Activated CD4-positive, alpha-beta memory T cell treated with anti-CD3 and anti-CD28 coated beads, Interleukin-2, amount 10 ng/mL, durations not matched to agents 7 days and 5 days (primary cell): ENCODE measurements at places on chromosomes 1 and 21. TPM values are rescaled to one million over a fixed set of nuclear protein-coding genes. Genes with fewer than 3 reads are reported as not detected.

DNA sequence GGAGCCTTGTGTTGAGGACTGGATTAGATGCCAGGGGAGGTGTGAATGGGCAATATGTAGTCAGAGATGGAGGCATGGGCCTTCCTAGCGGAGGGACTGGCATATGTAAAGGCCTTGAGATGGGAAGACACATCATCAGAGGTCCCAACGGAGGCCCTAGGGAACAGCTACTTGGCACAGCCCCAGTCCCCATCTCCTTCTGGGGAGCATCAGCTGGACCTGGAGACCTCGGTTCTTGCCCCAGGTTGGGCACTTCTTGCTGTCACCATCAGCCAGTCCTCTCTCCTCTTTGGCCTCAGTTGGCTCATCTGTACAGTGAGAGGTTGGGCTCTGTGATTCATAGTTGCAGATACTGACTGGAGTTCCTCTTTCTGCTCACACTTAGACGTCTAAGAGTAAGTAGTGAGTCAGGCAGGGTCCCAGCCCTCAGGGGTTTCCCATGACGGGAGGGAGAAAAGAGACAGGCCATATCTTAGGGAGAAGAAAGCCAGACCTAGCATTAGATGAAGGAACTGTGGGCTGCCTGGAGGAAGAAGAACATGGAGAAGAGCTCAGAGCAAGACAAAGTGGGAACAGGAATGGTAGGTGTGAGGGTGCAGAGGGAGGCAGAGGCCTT, 3.4 kb upstream of the MARCKSL1 start:
- DNase-seq = no peak
- H3K27me3 ChIP-seq = peaks cover 9% of the 10 kb centered on the region
- peaks cover 4% of the 10 kb centered on the region for H3K36me3 ChIP-seq
- H3K4me3 ChIP-seq = no peak overlapping the region
- H3K4me1 ChIP-seq = peaks cover 40% of the 10 kb centered on the region
- H3K27ac ChIP-seq = no peak overlapping the region

- H3K4me1 ChIP-seq = no peaks in the 10 kb centered on the region
- DNase-seq = no peak
- H3K27me3 ChIP-seq = no peaks in the 10 kb centered on the region
- no peak overlapping the region for H3K4me3 ChIP-seq
- no peaks in the 10 kb centered on the region for H3K36me3 ChIP-seq
Observed at GRCh38 chr1:68320349-68320748, 88.0 kb upstream of the WLS start.

DNA sequence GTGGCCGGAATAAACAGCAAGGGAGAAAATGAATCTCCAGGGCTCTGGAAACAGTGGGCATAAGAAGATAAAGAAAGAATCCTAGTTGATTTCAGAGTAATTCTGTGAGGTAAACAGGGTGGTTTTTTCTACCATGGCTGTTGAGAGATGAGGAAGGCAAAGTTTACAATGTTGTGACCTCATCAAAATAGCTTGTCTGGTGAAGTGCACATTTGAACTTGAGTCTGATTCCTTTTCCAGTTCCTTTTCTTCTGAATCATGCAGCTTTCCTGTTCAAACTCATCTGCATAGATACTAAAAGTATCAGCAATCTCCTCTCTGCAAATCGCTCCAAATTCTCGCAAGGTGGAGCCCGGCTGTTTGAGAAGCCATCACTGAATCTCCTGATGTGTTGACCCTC, 161.7 kb downstream of the PLPP3 start:
- no peak overlapping the region for H3K27ac ChIP-seq
- H3K4me1 ChIP-seq = no peaks in the 10 kb centered on the region
- no peaks in the 10 kb centered on the region for H3K36me3 ChIP-seq
- no peak overlapping the region for H3K4me3 ChIP-seq
- DNase-seq = no peak

- no peak overlapping the region for H3K27ac ChIP-seq
- H3K36me3 ChIP-seq = no peaks in the 10 kb centered on the region
- peaks cover 83% of the 10 kb centered on the region for H3K4me1 ChIP-seq
- peaks cover 3% of the 10 kb centered on the region for H3K27me3 ChIP-seq
- DNase-seq = peak; percentile 15
Observed at GRCh38 chr1:54809496-54810074, 8.5 kb upstream of the TTC22 start.

GRCh38 chr1:32337855-32338636, 2.0 kb upstream of the MARCKSL1 start:
- H3K27me3 ChIP-seq = peaks cover 13% of the 10 kb centered on the region
- DNase-seq = peak; percentile 50
- H3K27ac ChIP-seq = no peak overlapping the region
- H3K36me3 ChIP-seq = peaks cover 16% of the 10 kb centered on the region
- H3K4me1 ChIP-seq = peaks cover 47% of the 10 kb centered on the region

DNA sequence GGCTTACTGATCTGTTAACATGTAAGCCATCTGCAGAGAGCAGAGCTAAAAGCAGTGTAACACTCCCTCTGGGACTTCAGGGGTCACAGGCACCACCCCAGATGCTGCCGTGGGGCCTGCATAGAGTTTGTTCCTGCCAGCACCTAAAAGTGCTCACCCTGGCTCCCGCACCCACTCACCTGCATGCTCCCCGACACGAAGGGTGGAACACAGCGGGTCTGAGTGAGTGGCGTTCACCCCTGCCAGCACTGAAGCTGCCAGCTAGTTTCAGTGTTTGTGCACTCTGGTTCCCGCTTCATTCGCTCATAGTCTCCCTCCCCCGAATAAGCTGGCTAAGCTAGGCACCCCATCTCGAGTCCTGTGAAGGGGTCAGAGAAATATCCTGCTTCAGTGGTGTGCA, 1681.0 kb downstream of the NCAM2 start:
- no peak overlapping the region for H3K4me3 ChIP-seq
- no peaks in the 10 kb centered on the region for H3K4me1 ChIP-seq
- no peak for DNase-seq
- no peaks in the 10 kb centered on the region for H3K27me3 ChIP-seq

- DNase-seq = peak; percentile 65
- H3K4me3 ChIP-seq = no peak overlapping the region
- no peaks in the 10 kb centered on the region for H3K4me1 ChIP-seq
- peak overlapping the region; percentile 3 for H3K27ac ChIP-seq
Observed at GRCh38 chr1:17419626-17420328, 19.7 kb downstream of the RCC2 start.

- H3K4me3 ChIP-seq = no peak overlapping the region
- peaks cover 19% of the 10 kb centered on the region for H3K4me1 ChIP-seq
- H3K27ac ChIP-seq = no peak overlapping the region
Observed at GRCh38 chr1:41856944-41857285, 61.8 kb downstream of the HIVEP3 start.

GRCh38 chr21:35316933-35317332, 267.8 kb upstream of the RUNX1 start:
- no peaks in the 10 kb centered on the region for H3K4me1 ChIP-seq
- no peaks in the 10 kb centered on the region for H3K36me3 ChIP-seq
- no peak overlapping the region for H3K4me3 ChIP-seq
- no peak for DNase-seq
- no peaks in the 10 kb centered on the region for H3K27me3 ChIP-seq

- H3K36me3 ChIP-seq = no peaks in the 10 kb centered on the region
- peaks cover 9% of the 10 kb centered on the region for H3K4me1 ChIP-seq
- H3K27me3 ChIP-seq = peaks cover 64% of the 10 kb centered on the region
- no peak overlapping the region for H3K27ac ChIP-seq
Observed at GRCh38 chr1:94245747-94246438, 8.5 kb upstream of the ARHGAP29 start.

DNA sequence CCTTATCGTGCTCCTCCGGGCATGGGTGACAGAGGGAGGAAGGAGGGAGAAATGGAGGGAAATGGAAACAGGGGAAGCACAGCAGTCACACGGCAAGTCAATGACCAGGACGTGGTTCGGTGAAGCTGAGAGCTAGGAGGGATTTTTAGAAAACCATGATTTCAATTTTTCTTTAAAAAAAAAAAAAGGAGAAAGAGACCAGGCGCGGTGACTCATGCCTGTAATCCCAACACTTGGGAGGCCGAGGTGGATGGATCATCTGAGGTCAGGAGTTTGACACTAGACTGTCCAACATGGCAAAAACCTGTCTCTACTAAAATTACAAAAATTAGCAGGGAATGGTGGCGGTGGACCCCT, 776 bp upstream of the TNFRSF9 start:
- no peak overlapping the region for H3K27ac ChIP-seq
- H3K36me3 ChIP-seq = no peaks in the 10 kb centered on the region
- DNase-seq = no peak
- H3K4me3 ChIP-seq = peak overlapping the region; percentile 70
- peaks cover 47% of the 10 kb centered on the region for H3K4me1 ChIP-seq

DNA sequence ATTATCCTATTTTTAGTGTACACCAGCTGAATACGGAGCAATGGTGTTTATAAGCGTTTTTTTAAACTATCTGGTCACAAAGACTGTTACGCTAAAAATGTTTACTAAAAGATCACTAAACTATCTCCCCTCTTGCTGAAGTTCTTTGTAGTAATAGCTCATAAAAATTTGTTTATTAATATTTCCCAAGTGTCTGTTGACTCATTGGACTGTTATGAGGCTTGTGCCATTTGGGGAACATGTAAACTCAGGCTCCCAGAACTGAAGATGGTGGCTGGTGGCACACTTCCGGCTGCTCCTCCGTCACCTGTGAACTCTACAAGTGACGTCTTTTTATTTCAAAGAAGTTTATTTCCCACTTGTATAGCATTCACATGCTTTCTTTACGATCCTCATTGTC, 46.3 kb downstream of the AIDA start:
- H3K27ac ChIP-seq = no peak overlapping the region
- no peaks in the 10 kb centered on the region for H3K27me3 ChIP-seq
- DNase-seq = no peak
- peaks cover 7% of the 10 kb centered on the region for H3K4me1 ChIP-seq

GRCh38 chr1:115567431-115567830, 74.3 kb upstream of the VANGL1 start:
- DNase-seq = no peak
- no peaks in the 10 kb centered on the region for H3K4me1 ChIP-seq
- H3K27ac ChIP-seq = no peak overlapping the region
- no peak overlapping the region for H3K4me3 ChIP-seq
- H3K36me3 ChIP-seq = no peaks in the 10 kb centered on the region

DNA sequence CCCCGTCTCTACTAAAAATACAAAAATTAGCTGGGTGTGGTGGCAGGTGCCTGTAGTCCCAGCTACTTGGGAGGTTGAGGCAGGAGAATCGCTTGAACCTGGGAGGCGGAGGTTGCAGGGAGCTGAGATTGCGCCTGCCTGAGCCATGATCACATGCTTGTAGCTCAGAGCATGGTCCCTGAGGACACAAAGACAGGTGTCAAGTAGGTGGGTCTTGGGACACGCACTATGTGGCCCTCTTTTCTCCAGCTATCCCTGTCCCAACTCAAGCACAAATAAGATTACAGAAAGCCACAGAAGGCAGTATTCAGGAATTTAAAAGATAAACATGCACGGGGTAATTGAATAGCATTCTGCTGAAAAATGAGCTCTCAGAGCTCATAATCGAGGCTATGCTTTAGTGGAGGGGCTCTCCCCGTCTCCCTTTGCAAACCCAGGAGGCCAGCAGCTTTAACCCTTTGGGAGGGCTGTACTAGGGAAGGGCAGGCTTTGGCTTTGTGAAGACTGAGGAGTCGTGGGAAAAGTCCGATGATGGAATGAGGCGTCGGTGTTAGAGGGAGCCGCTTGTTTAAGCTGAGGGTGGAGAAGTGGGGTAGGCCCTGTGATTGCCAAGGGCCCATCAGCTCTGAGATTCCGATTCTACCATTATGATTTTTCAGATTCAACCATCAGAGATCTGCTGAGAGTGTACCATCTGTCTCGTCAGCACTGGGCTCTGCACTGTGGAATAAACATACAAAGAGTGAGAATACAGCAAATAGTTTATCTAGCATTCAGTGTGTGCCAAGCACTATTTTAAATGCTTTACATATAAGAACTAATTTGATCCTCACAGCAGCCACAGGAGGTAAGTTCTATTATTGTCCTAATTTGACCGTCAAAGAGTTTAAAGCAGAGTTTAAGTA, 59.7 kb upstream of the CD34 start:
- DNase-seq = no peak
- H3K4me3 ChIP-seq = no peak overlapping the region
- no peak overlapping the region for H3K27ac ChIP-seq
- no peaks in the 10 kb centered on the region for H3K36me3 ChIP-seq
- H3K27me3 ChIP-seq = peaks cover 38% of the 10 kb centered on the region

DNA sequence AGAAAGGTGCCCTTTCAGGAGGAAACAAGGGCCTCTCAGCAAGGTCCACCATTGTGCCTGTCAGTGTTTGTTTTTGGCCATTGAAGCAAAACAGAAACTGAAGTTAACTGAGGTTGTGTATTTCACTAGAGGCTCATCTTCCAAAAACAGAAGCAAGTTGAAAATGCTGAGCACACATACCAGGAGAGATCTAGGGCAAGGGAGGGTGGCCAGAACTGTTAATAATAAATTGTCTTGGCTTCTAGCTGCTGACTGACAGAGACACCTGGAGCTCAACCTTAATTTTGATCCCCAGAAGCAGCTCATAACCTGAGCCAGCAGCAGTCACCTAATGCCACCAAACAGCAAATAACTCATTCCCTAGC, 5.2 kb downstream of the AGMAT start:
- peaks cover 27% of the 10 kb centered on the region for H3K36me3 ChIP-seq
- peak overlapping the region; percentile 3 for H3K4me3 ChIP-seq
- H3K4me1 ChIP-seq = peaks cover 46% of the 10 kb centered on the region
- DNase-seq = no peak
- no peaks in the 10 kb centered on the region for H3K27me3 ChIP-seq

DNA sequence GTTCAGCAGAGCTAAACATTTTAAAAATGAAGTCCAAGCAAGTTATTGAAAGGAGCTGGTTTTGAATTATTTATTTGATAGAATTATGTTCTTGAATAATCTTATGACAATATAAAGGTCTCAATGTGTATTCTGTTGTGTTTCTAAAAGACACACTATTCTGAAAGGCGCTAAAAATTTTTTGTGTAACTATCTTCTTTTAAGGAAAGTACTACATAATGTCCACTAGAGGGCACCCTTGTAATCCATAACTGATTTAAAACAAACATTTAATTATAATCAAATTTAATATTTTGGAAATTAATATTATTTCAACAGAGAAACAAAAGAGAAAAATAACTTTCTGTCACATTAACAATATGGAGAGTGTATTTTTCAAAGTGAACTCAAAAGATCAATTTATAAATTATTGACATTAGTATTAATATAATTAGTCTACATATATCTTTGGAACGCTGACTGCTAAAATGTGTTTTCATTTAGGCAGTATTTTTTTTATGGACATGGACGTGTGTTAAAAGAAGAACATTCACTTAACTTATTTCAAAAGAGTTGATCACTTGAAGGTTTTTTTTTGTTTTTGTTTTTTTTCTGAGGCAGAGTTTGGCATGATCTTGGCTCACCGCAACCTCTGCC, 248.4 kb downstream of the DENND1B start:
- H3K27me3 ChIP-seq = no peaks in the 10 kb centered on the region
- DNase-seq = no peak
- no peaks in the 10 kb centered on the region for H3K36me3 ChIP-seq

CD164L2 gene
- not detected for total RNA-seq

S100A14 gene
- not detected for total RNA-seq

IL19 gene
- total RNA-seq = not detected

APCS gene
- not detected for total RNA-seq

INAVA gene
- total RNA-seq = 0.45 TPM

LCE7A gene
- not detected for total RNA-seq

COL16A1 gene
- not detected for total RNA-seq

MACO1 gene
- total RNA-seq = 15.8 TPM

TMEM82 gene
- total RNA-seq = not detected

DNALI1 gene
- 0.13 TPM for total RNA-seq

FBXO44 gene
- total RNA-seq = 30.4 TPM
